ENCODE measurements at places on chromosomes 1 and 21.

GRCh38 chr1:210801501-210801900, 332.4 kb downstream of the KCNH1 start:
- DNase-seq: no peak

- no peak for DNase-seq
Observed at GRCh38 chr1:83846138-83846537, 152.8 kb downstream of the TTLL7 start.

GRCh38 chr21:28228636-28228995, 764.1 kb downstream of the LTN1 start:
- DNase-seq: no peak

GRCh38 chr1:8154621-8155052, 128.5 kb upstream of the ERRFI1 start:
- DNase-seq: no peak

DNA sequence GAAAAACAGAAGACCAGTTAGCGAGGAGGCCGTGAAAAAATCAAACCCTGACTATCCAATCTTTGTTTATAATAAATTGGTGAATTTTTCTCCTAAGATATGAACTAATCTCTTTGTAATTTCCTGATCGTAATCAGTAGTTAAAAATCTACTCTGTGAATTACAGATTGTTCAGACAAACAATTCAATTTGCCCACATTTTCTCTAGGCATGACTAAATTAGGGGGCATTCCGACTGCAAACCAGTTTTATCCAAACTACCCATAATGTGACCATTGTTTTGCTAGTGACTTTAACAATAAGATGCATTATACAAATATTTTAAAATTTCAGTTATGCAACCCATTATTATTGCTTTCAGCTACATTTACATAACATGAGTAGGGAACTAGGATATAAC, 546.9 kb upstream of the ADAMTS5 start:
- no peak for DNase-seq

DNA sequence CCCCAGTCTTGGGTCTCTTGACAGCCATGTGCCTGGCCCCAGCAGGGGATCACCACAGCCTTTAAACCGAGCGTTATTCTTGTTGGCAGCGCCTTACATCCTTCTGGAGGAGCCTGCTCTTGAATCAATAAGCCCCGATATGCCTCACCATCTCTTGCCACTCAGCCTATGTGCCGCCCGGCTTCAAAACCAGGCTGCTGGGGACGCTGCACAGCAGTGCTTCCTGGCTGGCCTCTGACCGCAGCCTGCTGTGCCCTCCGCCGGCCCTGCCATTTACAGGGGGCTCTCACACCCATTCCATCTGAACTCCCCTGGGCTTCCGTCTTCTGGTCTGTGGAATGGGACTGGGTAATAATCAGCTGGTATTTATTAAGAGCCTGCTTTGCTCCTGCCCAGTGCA, 3.0 kb upstream of the PEX10 start:
- DNase-seq: no peak

DNA sequence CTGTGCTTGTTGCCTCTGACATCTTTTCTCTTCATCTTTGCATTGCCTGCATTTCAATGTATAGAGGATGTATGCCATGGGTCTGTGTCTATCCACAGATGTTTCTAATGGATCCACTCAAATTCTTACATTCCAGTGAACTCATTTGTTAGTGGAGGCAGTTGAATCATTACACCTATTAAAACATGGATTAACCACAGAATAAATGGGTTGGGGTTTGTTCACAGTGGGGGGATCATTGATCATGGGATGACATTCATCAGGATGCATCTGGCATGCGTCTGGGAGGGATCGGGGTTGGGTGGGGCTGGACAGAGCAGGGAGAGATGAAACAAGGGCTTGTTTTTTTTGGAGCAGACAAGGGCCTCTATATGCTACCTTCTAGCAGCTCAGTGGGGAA, 182.5 kb downstream of the RHOU start:
- no peak for DNase-seq

GRCh38 chr1:212609701-212610574, 1.4 kb downstream of the ATF3 start:
- DNase-seq: no peak

GRCh38 chr1:114670083-114671010, 498 bp upstream of the DENND2C start:
- DNase-seq: peak; percentile 81

DNA sequence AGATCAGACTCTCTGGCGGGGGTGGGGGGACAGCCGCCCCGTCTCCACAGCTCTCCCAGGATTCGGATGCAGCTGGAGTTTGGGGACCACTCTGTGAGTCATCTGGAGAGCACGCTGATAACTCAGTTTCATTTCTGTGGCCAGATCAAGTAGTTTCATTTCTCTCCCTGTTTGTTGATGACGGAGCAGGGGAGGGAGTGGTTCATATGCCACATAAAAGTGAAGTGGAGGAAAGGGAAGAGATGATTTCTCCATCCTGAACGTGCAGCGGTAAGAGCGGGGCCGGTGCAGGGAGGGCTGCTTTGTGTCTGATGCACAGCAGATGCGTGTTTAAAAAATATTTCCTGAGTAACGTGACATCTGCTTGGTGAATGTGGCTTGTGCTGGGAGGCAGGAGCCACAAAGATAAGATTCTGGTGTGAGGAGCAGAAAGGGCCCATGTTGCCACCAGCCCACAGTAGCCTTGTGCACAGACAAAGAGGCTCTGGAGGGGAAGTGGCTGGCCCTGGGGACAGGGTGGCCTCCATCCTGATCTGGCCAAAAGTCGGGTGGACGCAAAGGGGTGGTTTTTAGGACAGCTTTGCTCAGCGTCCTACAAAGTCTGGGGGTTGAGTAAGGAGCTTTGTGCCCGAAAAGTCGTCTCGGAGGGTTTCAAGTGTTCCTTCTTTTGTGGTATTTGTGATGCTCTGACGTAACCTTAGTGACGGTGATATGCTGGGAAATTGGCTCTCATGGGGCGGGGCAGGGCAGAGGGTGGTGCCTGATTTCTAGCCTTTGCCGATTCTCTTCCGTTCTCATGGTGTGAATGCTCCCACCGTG, at the start of gene MX2:
Gene MX2, plus strand, starts transcription at position 242 of the 819 bp plus-strand sequence. CDS start 14,880 bp downstream, outside the sequence.
- peak; percentile 66 for DNase-seq

GRCh38 chr1:59415286-59415850, 118.5 kb downstream of the FGGY start:
- no peak for DNase-seq

DNA sequence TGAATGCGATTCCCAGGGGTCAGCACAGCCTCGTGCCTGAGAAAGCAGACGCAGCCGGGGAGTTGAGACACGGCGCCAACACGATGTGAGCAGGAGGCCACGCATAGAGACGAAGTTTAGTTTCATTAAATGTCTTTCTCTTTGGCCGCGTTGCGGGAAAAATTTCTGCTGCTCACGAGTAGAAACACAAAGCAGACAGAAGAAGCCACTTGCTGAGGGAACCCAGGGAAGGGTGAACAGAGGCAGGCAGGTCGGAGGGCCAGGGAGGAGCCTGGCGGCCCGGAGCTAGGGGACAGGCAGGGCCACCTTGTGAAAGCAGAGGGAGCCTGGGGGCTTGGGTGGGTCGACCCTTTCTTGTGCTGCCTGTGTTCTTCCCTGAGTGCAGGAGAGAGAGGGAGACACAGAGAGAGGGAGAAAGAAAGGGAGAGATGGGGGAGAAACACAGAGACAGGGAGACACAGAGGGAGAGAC, 33.2 kb downstream of the POFUT2 start:
- DNase-seq: no peak

- no peak for DNase-seq
Observed at GRCh38 chr1:21349693-21350092, 59.4 kb upstream of the ECE1 start.

GRCh38 chr1:46770541-46770940, 28.3 kb upstream of the CYP4B1 start:
- no peak for DNase-seq

DNA sequence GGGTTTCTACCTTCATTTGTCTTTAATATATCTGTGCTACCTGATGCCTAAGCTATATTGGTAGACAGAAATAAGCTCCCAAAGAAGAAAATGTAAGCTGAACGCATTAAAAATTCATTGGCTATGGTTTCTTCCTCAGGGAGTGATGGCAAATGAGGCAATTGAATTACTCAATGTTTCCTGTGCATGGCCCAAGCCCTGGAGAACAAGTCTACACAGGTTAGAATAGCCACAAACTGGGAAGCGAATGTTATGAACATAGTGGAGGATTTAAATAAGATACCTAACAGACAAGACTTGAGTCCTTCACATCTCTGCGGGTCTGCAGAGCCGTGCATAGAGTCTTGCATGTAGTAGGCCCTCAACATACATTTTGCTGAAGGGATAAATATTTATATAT, 350.3 kb downstream of the RWDD3 start:
- DNase-seq: no peak

GRCh38 chr1:210363119-210363518, 34.4 kb downstream of the HHAT start:
- DNase-seq: no peak

DNA sequence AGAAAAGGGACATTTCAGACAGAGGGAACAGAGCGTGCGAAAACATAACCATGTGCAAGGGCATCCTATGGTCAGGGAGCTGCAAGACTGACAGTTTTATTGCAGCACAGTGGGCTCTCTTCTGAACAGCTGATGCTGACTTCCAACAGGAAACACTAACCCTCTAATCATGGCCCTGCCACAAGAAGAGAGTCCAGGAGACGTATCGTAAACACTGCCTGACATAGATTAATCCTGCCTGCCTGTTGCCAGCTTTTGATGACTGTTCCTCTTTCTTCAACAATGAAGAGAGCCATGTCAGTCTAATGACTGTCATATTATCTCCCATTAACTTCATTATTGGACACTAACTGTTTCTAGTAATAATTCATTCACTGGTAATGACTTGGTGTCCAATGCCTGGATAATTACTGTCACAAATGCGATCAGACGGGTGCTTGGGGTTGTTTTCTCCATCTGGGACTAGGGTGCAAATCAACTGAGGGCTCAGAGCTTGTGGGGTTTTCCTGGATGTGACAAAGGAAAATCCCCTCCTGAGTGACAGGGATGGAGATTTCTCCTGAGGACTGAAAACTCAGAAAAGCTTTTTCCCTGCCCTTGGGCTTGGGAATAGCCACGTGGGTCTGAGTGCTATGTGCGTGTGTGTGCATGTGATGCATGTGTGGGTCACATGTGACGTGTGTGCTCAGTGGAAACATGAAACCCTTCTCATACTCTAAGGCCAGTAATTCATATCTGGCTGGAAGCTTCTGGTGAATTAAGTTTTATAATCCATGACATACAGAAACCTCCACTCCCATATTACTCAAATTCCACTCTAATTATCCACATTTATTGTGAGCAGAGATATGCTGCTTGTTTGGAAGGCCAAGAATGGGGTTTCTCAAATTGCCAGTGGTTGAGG, 144.0 kb upstream of the PLXNA2 start:
- DNase-seq: no peak

GRCh38 chr1:230249695-230250480, 176.2 kb downstream of the PGBD5 start:
- DNase-seq: no peak
